ENCODE measurements at places on chromosomes 11 and 22.

GRCh38 chr11:110621826-110622225, 90.4 kb downstream of the ARHGAP20 start:
- no peak for DNase-seq

DNA sequence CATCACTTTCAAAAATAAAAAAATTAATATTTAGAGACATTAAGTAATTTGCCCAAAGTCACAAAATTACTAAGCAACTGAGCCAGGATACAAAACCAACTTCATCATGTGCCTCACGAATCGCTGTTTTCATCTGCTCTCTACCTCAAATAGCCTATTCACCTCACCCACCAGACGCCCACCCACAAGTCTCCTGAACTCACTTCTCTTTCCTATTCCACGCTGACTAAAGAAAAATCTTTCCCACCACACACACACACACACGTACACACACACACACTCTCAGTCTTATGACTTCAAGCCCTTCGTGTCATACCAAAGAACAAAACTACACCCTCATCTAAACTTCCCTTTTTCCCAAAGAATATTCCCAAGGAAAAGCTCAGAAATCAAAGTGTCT, 2.2 kb downstream of the OR8B12 start:
- DNase-seq, result no peak

- no peak for DNase-seq
These were observed 713.4 kb downstream of the OPCML start for GRCh38 chr11:132818951-132819350.

DNA sequence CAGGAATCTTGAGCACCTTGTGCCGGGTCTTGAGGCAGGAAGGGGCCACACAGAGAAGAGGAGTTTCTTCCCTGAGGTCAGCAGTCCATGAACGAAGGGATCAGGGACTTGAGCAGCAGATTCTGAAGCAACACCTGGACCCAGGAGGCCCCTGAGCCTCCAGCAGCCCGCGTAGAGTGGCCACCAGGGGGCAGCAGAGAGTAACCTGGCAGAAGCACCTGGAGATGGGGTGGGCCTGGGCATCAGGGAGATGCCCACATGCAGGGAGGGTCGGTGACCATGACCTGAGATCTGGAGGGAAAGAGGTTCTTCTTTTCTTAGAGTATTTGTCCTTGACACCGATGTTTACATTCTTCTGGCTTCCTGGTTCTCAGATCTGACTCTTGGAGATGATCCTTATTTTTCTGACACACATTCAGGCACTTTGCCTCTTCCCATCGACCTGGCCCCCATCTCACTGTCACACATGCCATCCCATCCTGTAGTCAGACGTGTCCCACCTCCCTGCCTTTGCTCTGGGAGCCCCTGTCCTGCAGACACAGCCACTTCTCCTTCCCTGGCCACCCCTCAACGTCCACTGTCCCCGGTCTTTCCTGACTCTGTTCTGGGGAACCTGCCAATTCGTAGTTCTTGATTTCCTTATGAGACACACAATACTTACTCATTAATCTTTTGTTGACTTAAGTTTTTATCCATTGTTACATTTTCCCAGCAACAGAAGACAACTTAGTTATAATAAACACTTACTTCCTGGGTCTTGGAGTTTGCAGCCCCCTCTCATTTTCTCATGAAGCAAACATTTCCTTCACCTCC, 66.5 kb downstream of the GGTLC2 start:
- DNase-seq, result no peak

GRCh38 chr11:35111161-35112055, 27.6 kb upstream of the CD44 start:
- DNase-seq, result no peak

- no peak for DNase-seq
These were observed 19.7 kb downstream of the MYO7A start for GRCh38 chr11:77147668-77148321.

- DNase-seq, result no peak
These were observed 1.3 kb downstream of the MYH9 start for GRCh38 chr22:36386351-36386899.

DNA sequence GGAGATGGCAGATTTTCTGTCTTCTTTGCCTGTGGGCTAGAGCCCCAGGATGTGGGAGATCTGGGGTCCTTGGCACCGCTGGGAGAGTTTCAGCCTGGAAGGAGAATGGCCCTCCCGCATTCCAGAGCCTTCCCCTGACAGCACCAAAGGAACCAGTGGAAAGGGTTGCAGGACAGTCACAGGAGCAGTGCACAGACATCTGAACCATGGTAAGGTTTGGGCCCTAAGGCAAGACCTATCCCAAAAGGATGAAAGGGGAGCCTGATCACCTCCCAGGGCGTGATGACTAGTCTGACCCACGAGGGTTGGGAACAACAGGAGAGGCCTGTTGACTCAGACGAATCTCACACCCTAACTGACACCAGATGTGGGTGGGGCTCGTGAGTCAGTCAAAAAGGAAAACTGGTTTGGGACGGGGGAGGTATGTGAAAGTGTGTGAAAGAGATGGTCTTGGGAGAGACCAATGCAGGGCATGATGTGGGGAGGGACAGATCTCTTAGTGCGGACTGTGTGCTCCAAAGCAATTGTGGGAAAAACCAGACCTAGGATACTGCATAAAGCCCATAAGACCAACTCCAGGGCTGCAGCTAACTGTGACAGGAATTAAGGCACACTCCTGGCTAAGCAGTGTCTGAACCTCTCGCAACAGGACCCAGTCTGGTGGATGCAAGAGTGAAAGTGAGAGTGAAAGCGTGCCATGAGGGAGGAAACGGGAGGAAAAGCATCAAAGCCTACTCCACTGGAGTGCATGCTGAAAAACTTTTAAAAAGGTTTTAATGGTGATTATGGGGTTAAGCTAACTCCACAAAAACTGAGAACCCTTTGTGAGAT, 39.1 kb upstream of the GLYAT start:
- no peak for DNase-seq

- peak; percentile 53 for DNase-seq
These were observed 197.0 kb upstream of the E2F8 start for GRCh38 chr11:19437760-19438159.

GRCh38 chr11:27820249-27820648, 120.0 kb upstream of the BDNF start:
- no peak for DNase-seq

DNA sequence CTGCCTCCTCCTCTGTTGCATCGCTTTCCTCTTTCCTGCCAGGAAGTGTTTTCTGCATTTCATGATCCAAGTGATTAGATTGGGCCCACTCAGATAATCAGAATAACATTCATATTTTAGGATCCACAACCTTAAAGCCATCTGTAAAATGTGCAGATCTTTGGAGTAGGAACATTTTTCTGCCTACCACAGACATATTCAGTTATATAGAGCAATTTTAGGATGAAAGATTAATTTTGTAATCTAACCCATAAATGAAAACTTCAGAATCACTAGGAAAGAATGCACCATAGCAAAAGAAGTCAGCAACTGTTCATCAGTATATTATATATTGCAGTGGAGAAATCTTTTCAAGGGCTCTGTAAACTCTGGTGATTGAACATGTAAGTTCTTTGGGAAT, 659.9 kb upstream of the LUZP2 start:
- no peak for DNase-seq

DNA sequence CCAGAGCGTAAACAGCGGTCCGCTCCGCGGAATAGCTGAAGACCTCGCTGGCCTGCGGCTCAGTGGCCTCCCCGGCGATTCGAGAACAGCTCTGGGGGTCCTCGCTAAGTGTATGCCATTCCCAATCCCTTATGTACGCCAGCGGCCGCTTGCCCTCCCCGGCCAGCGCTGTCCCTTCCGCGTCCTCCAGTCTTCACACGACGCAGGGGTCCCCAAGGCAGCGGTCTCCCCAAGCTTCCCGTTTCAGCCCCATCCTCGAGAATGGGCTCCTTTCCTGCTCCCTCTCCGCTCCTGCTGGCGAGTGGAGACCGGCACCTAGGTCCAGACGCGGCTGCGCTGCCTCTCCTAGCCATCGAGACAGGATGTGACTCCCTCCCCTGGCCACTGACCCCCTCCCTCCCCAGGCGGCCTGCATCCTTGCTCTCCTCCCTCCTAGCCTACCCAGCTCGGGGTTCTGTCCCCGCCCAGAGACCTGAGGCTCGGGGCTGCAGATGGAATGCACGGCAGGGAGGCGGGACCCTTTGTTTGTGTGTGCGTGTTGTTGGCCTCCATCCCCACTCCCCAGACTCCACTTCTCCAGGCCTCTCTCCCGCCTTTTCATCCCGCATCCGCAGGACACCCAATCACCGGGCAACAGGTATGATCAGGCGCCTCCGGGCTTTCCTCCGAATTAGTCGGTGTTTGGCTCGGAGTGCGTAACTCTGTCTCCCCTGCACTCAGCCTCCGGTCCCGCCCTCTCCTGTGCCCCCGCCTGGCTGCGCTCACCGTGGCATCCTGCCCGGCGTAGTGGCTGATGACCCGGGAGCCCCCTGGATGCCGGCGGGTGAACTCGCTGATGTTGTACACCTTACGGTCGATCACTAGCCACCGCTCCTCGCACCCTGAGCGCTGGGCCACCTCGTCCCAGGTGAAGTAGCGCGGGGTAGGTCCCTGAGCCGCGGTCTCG, 740 bp downstream of the FADS1 start:
- DNase-seq, result peak; percentile 59

DNA sequence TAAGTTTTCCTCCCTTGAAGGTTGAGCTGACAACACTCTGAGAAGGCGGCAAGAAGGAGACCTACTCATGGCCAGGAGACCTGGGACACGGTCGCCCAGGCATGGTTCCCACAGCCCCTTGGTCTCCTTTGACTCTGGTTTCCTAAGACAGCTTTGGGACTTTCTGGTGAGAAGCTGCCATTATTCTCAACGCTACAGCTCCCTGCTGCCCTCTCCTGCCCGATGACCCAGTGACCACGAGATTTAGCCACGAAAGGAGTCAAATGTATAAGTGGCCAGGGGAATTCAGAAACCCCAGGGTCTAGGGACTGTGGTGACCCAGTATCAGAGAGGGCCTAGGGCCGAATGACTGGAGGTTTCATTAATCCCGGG, 699 bp upstream of the SDF2L1 start:
- DNase-seq, result no peak

- DNase-seq, result no peak
These were observed 1052.7 kb upstream of the CNTN5 start for GRCh38 chr11:97968071-97968470.

GRCh38 chr11:45079943-45080719, 66.3 kb upstream of the PRDM11 start:
- no peak for DNase-seq

- no peak for DNase-seq
These were observed 22.1 kb downstream of the CD6 start for GRCh38 chr11:60993615-60994014.

- DNase-seq, result no peak
These were observed 438.1 kb downstream of the SOX6 start for GRCh38 chr11:15918212-15918611.

- no peak for DNase-seq
These were observed 10.9 kb downstream of the MUC6 start for GRCh38 chr11:1025410-1026162.

- DNase-seq, result no peak
These were observed 340.1 kb downstream of the NTM start for GRCh38 chr11:131710511-131710910.

- peak; percentile 68 for DNase-seq
These were observed 727.4 kb downstream of the ETS1 start for GRCh38 chr11:127859941-127860354.

DNA sequence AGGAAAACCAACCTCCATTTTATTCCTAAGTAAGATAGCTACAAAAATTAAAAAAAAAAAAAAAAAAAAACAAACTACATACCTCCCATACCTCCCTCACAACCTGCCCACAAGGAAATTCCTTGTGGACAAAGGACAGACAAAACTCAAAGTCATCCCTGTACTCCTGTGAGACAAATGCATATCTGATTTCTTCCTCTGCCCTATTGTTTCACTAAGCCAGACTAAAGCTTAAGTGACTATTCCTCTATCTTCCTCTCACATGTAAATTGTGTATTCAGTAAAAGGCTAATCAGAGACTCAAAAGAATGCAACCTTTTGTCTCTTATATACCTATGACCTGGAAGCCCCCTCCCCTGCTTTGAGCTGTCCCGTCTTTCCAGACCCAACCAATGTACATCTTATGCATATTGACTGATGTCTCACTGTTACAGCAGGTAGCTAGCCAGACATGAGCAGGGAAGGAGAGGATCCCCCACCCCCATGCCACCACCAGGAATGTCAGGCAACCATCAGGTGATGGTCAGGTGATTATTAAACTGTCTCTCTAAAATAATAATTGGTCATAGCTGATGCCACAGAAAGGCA, 289.4 kb downstream of the SBF2 start:
- no peak for DNase-seq

- peak; percentile 83 for DNase-seq
These were observed 58.2 kb upstream of the FTH1 start for GRCh38 chr11:62025487-62026105.

- no peak for DNase-seq
These were observed 51.1 kb downstream of the CLMP start for GRCh38 chr11:123143921-123144320.

DNA sequence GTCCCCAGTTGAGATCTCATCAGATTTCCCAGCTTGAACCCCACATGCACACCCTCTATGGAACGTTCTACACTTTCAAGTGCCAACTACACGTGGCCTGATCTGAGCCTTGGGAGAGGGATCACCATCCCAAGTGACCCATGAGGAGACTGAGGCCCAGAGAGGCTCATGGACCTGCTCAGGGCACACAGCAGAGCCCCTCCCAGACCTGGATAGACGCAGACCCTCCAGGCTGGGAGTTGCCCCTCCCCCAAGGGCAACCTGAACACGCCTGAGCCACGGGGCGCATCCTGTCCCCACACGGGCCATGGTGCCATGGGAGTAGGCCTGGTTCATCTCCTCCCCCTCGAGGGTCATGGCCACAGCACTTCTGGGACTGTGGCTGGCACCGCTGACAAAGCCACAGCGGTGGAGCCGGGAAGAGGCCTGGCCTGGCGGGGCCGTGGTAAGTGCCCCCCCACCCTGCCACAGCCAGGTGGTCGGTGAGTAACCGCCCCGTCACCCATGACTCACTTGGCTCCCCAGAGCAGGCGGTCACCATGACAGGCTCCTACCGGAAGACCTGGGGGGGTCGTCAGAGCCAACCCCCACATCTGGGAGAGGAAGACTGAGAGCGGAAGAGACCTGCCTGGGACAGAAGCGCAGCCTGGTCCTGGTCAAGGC, 8.1 kb downstream of the WNT7B start:
- DNase-seq, result no peak

- no peak for DNase-seq
These were observed 17.9 kb upstream of the PDE3B start for GRCh38 chr11:14625586-14626205.

DNA sequence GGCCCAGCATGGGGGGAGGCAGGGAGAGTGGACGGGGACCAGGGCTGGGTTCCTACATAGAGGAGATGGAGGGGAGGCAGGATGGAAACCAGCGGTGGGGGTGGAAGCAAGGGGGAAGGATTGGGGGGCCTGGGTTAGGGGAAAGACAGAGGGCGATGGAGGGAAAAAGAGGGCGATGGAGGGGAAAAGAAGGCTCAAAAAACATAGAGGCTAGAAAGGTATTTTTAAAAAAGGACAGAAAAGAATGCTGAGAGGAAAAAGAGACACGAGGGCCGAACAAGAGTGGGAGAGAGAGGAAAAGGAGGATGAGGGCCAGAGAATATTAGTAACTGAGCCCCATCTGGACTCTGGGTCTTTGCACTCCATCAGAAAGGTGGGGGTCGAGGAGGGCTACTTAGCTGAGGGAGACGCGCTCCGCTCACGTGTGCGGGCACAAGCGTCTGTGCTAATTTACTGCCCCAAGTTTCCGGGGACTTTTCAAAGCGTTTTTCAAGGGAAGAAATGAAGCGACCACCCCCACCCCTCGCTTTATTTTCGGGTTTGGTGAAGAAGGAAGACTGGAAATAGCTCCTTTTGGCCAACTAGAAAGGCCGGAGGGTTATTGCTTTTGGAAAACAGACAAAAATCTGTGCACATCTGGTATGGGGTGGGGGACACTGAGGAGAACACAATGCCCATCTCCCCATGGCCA, 14.5 kb downstream of the PAX6 start:
- DNase-seq, result no peak

- no peak for DNase-seq
These were observed 4.0 kb upstream of the RBFOX2 start for GRCh38 chr22:36032611-36033010.

Data from retinal pigment epithelial cell (primary cell).